ENCODE measurements at places on chromosomes 12 and 14.
A peak's percentile ranks its signal among the peaks of the same experiment; 100 is the strongest.

DNA sequence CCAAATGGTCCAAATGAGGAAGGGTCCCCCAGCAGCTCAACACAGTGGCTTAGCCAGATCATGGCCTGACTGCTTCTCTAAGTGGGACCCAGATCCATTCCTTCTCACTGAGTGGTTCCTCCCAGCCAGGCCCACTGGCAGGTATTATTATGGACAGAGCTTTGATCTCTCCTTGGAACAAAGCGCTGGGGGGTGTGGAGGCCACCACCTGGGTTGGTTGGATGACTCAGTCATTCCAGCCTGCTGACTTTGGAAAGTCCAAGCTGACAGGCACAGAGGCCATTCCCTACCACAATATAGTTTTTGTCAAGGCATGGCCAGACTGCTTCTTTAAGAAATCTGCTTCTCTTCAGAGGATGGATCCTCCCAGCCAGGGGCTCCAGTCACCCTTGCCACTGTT, 341.1 kb downstream of the BTG1 start:
- H3K4me3 ChIP-seq = no peak overlapping the region
- peak overlapping the region; percentile 72 for H3K27ac ChIP-seq
- H3K27me3 ChIP-seq = no peaks in the 10 kb centered on the region
- no peaks in the 10 kb centered on the region for H3K36me3 ChIP-seq

GRCh38 chr12:108457006-108457733, 57.9 kb upstream of the FICD start:
- no peaks in the 10 kb centered on the region for H3K36me3 ChIP-seq
- H3K27ac ChIP-seq = no peak overlapping the region
- no peaks in the 10 kb centered on the region for H3K27me3 ChIP-seq

DNA sequence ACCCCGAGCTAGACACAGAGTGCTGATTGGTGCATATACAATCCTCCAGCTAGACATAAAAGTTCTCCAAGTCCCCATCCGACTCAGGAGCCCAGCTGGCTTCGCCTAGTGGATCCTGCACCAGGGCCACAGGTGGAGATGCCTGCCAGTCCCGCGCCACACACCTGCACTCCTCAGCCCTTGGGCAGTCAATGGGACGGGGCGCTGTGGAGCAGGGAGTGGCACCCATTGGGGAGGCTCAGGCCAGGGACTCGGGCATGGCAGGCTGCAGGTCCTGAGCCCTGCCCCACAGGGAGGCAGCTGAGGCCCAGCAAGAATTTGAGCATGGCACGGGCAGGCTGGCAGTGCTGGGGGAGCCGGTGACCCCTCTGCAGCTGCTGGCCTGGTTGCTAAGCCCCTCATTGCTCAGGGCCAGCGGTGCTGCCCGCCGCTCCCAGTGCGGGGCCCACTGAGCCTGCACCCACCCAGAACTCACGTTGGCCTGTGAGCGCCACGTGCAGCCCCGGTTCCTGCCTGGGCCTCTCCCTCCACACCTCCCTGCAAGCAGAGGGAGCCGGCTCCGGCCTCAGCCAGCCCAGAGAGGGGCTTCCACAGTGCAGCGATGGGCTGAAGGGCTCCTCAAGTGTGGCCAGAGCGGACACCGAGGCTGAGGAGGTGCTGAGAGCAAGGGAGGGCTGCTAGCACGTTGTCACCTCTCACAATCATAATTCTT, 136.7 kb downstream of the PAWR start:
- H3K36me3 ChIP-seq = peaks cover 27% of the 10 kb centered on the region
- peaks cover under 1% of the 10 kb centered on the region for H3K4me1 ChIP-seq
- H3K27ac ChIP-seq = no peak overlapping the region
- H3K27me3 ChIP-seq = no peaks in the 10 kb centered on the region
- DNase-seq = no peak

- H3K36me3 ChIP-seq = no peaks in the 10 kb centered on the region
- no peak overlapping the region for H3K4me3 ChIP-seq
- peaks cover 3% of the 10 kb centered on the region for H3K4me1 ChIP-seq
- H3K27ac ChIP-seq = no peak overlapping the region
These were observed 78.9 kb downstream of the ITPK1 start for GRCh38 chr14:93036652-93037345.

DNA sequence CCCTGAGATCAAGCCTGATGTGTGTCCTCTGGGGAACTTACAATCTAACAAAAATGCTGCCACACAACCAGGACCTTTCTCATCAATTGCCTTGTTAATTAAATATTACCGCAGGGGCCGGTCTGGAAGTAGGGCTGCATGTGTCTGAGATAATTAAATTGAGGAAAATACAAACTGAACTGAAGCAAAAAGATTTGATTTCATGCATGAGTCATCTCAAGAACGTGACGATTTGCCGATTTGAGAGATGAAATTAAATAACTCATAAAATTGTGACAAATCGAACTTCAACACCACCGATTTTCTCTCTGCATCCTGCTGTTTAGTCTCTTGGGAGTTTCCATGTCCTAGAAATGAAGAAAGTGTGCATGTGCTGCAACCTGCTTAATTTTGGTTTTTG, 94.6 kb upstream of the DAAM1 start:
- H3K27ac ChIP-seq = no peak overlapping the region
- H3K36me3 ChIP-seq = no peaks in the 10 kb centered on the region
- H3K27me3 ChIP-seq = no peaks in the 10 kb centered on the region
- DNase-seq = no peak

DNA sequence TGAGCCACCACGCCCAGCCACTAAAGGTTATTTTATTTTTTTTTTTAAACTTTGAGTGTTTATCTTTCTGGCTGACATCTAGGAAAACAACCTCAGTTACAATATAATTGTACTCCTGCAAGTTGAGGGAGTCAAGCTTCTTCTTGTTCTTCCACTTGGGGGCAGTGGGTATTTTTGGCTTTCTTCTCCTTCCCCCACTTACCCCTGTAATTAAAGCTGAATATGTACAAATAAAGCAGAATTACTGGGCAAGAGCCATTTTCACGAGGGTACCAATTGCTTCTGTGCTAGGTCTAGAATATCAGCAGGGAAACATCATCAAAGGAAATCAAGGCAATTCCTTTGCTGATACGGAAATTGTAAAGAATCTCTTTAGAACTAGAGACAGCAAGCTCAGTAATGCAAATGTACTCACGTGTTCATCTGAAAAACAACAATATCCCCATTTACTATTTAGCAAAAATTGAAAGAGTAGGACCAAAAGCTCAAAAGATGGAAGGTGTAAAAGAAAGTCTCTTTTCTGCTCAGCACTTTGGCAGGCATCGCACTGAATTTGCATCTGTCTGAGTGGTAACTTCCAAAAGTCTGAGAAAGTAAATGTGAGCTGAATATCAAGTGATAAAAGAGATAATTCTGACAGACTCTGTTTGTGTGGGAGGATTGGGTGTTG, 72.8 kb downstream of the TAOK3 start:
- no peak for DNase-seq
- H3K27me3 ChIP-seq = no peaks in the 10 kb centered on the region
- H3K27ac ChIP-seq = no peak overlapping the region
- no peaks in the 10 kb centered on the region for H3K36me3 ChIP-seq

GRCh38 chr12:24944601-24944975, 4.3 kb downstream of the BCAT1 start:
- no peak overlapping the region for H3K4me3 ChIP-seq
- H3K4me1 ChIP-seq = peaks cover 2% of the 10 kb centered on the region
- H3K27me3 ChIP-seq = no peaks in the 10 kb centered on the region
- H3K27ac ChIP-seq = no peak overlapping the region
- DNase-seq = no peak

- no peaks in the 10 kb centered on the region for H3K36me3 ChIP-seq
- H3K4me1 ChIP-seq = peaks cover 8% of the 10 kb centered on the region
- H3K4me3 ChIP-seq = no peak overlapping the region
These were observed 3.0 kb upstream of the MAP3K9 start for GRCh38 chr14:70812124-70812818.

DNA sequence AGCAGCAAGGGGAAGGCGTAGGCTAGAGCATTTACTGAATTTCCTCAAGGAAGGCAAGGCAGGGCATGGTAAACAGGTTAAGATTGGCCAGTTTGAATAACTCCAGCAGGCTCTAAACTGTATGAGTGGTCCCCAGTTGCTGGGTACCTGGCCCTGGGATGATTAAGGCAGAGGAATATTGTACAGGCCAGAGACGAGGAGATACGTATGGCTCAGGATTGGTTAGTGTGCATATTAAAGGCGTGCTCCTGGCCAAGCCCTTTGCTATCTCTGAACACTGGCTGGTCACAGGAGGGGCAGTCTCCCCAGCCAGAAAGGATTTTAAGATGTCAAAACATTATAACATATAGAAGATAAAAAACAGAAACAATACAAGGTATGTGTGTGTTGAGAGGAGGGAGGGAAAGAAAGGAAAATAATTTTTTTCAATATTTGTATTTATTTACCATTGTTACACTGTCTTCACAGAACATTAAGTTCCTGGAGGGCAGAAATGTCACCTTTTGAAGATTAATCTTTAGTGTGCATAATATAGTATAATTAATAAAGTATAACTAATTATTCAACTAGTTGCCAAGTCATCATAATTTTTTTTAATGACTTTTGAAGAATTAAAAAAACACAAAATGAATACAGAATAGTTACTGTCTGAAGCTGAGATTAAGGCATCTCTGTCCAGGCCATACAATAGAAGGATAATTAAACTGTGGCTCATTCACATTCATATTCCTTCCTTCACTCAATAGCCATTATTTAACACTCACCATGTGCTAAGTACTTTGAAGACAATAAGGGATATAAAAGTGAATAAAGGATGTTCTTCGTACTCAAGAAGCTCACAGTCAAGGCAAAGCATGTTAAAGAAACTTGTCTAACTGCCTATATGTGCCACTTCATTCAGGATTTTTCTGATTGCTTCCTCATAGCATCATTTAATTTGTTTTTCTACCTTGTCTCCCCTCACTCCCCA, 41.9 kb downstream of the DCP1B start:
- H3K4me3 ChIP-seq = no peak overlapping the region
- H3K4me1 ChIP-seq = no peaks in the 10 kb centered on the region
- no peak for DNase-seq
- H3K27me3 ChIP-seq = no peaks in the 10 kb centered on the region
- H3K27ac ChIP-seq = no peak overlapping the region
- H3K36me3 ChIP-seq = no peaks in the 10 kb centered on the region

- no peaks in the 10 kb centered on the region for H3K36me3 ChIP-seq
- H3K27me3 ChIP-seq = no peaks in the 10 kb centered on the region
- H3K27ac ChIP-seq = no peak overlapping the region
- DNase-seq = no peak
- no peak overlapping the region for H3K4me3 ChIP-seq
These were observed 96.8 kb downstream of the IPO8 start for GRCh38 chr12:30598889-30599288.

GRCh38 chr12:87304406-87304805, 724.8 kb downstream of the C12orf50 start:
- H3K27ac ChIP-seq = no peak overlapping the region
- H3K4me1 ChIP-seq = no peaks in the 10 kb centered on the region
- no peak overlapping the region for H3K4me3 ChIP-seq
- no peak for DNase-seq

DNA sequence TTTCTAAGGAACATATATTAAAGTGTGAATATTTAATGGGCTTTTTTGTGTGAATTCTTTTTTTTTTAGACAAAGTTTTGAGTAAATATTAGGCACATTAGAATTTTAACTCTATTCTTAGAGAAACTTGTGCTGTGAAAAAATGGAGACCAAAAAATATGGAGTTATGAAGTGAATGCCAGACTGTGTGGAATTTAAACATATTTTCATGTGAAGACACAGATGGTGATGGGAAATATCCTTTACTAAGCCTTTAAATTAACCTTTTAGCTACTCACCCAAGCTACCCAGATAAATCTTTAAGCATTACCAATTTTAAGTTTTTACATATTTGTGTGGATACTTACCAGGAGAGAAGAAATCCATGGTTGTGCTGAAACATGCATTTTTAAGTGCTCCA, 148.8 kb upstream of the OTX2 start:
- H3K27me3 ChIP-seq = no peaks in the 10 kb centered on the region
- H3K27ac ChIP-seq = no peak overlapping the region
- DNase-seq = peak; percentile 18
- no peaks in the 10 kb centered on the region for H3K4me1 ChIP-seq

- no peaks in the 10 kb centered on the region for H3K4me1 ChIP-seq
- H3K27me3 ChIP-seq = no peaks in the 10 kb centered on the region
- peak; percentile 53 for DNase-seq
- H3K4me3 ChIP-seq = no peak overlapping the region
- no peak overlapping the region for H3K27ac ChIP-seq
These were observed 1.7 kb downstream of the ANGEL1 start for GRCh38 chr14:76810953-76811400.

DNA sequence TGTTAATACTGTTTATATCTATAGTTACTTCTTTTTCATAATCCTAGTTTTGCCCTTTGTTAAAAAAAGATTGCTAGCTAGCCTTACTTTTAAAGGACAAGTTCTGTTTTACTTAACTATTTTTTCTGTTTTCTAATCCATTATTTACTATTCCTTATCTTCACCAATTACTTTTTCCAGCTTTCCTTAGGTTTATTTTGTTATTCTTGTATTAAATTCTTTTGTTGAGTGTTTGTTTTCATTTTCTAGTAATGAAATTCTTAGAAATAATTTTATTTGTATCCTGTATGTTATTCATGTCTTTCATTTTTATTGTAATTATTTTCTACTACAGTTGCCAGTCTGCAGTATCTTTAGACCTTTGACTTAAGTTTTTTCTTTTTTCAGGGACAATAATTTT, 45.7 kb upstream of the GXYLT1 start:
- no peak overlapping the region for H3K4me3 ChIP-seq
- no peaks in the 10 kb centered on the region for H3K4me1 ChIP-seq
- no peaks in the 10 kb centered on the region for H3K36me3 ChIP-seq

DNA sequence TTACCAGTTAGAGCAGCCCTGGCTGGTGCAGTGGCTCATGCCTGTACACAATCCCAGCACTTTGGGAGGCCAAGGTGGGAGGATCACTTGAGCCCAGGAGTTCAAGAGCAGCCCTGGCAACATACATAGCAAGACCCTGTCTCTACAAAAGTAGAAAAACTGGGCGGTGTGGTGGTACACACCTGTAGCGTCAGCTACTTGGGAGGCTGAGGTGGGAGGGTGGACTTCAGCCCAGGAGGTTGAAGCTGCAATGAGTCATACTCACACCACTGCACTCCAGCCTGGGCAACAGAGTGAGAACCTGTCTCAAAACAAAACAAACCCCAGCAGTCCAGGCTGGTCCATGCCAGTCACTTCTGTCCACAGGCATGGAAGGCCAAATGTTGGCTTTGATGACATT, 7.4 kb downstream of the COX14 start:
- H3K27ac ChIP-seq = no peak overlapping the region
- no peaks in the 10 kb centered on the region for H3K4me1 ChIP-seq
- DNase-seq = no peak
- no peaks in the 10 kb centered on the region for H3K27me3 ChIP-seq
- peak overlapping the region; percentile 33 for H3K4me3 ChIP-seq

DNA sequence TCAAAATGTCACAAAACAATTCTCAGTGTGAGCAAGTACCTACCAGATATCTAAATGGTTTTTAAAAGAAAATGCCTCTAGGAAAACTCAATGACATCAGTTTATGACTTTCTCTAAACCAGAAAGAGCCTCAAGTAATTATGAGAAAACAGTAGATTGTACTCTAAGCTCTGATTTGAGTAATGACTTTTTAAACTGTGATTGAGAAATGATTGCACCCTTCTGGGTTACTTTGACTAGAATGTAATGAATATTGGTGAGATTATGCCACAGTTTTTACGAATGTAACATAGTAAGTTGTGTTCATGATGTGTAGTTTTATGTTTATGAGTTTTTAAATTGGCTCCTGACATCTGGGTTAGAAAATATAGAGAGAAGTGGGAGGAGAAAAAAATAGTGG, 68.8 kb downstream of the ALX1 start:
- H3K27ac ChIP-seq = no peak overlapping the region
- H3K4me1 ChIP-seq = no peaks in the 10 kb centered on the region
- no peaks in the 10 kb centered on the region for H3K27me3 ChIP-seq
- DNase-seq = no peak
